ENCODE measurements at places on chromosomes 6 and 20.

GRCh38 chr6:147961481-147962141 lies 381.0 kb upstream of the SASH1 start:
- DNase-seq = no peak

DNA sequence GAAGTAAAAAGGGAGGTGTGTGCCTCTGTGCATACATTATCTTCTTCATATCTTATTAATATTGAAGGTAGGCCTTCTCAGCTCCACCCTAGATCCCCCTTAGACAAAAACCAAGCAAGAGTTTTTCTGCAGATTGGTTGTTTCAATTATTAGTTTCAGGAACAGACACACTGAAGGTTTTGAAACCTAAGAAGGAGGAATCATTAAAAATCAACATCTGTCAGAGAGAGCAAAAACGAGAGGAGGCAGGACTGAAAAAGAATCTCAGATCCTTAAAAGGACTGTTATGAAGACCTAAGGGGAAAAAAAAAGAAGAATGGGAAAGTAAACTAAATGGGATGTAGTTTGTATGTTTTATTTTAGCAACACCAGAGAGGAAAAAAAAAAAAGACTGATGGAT lies 560.8 kb upstream of the JAG1 start:
- no peak for DNase-seq

GRCh38 chr6:36389353-36389752 lies 1.9 kb upstream of the ETV7 start:
- no peak for DNase-seq

DNA sequence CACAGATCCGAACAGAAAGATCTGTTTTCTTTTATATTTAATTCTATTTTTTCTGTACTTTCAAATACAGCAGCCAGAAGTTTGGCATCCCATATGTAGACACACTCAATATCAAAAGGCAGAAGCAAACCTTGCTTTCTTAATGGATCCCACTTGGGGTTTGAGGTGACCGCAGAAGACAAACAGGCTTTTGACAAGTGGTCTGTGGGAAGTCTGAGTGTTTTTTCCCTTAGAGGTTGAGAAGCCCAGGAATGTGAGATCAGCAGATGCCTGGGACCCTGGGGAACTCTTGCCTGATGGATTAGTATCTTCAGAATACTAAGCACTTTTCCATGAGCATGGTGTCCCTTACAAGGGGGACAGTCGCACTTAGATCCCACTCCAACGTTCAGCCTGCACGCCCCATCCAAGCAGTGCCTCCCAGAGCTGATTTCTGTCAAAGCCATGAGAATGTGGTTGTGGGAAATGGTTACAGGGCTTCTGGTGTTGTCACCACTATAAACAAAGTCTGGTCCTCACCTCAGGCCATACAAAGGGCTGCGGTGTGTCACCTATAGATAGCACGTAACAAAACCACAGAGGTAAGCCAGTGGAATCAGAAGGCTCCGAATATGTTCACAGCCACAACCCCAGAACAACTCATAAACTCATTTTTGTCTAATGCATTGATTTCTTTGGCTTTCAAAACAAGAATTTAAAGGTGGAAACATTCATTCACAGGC lies 12.7 kb downstream of the IL17F start:
- no peak for DNase-seq

- DNase-seq = no peak
Measured at GRCh38 chr20:48773837-48774418, 53.9 kb downstream of the PREX1 start.

GRCh38 chr6:81606965-81607381 lies 145.5 kb downstream of the TENT5A start:
- no peak for DNase-seq

DNA sequence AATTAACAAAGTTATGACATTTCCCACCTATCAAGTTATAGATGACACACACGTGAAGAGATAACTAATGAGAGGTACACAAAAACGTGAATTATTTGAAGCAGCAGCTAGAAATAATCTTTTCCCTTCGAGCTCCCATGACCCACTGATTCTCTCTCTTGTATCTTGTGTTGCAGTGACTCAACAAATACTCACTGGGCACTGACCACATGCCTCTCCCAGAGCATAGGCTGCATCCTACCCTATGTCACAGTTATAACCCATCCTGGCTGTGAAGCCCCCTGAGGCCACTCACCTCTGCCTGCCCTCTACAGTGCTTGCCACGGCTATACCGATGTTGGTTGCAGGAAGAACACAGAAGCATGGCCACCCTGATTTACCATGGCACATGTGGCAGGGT lies 91.8 kb downstream of the INSM1 start:
- no peak for DNase-seq

- peak; percentile 72 for DNase-seq
Measured at GRCh38 chr6:130140084-130140483, 82.7 kb downstream of the SAMD3 start.

GRCh38 chr6:135300576-135300975 lies 119.5 kb downstream of the MYB start:
- no peak for DNase-seq

- no peak for DNase-seq
Measured at GRCh38 chr6:129353067-129353466, 356.9 kb downstream of the ARHGAP18 start.

DNA sequence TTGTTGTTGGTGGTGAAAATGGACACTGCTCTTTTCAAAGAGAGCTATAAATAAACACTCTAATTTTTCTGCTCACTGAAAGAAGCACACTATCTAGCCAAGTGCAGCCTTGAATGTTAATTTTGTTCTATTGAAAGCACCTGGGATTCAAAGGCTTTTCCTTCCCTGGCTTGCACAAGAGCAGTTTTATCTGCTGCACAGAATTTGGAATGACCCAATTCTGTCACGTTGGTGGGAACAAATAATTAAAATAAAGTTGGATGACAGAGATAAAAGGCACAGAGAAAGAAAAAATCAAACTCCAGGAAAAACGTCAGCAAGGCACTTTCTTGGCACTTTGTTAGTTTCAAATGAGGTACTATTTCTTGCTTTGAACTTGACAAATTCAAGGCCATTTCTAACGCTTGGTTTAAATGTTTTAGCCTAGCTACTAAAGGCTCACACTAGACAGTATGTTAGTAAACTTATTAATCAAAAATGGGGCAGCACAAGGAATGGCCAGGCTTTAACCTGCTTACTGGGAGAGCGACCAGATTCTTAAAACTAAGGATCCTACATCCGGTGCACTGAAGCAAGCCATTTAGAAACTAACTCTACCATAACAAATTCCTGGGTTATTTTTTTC lies 145.5 kb upstream of the ARG1 start:
- DNase-seq = no peak

DNA sequence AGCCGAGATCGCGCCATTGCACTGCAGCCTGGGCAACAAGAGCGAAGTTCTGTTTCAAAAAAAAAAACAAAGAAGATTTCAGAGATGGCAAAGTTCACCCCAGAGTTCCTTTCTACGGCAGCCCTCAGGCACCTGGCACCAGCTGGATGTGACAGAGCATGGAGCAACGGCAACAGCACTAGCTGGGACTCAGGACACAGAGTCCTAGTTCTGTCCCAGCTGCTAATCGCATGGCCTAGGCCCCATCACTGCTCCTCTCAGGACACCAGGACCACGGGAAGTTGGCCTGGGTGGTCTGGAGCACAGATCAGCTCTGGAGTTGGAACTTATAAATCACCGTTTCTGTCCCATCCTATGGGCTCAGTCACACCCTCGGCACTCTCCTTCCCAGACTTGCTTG lies 1.1 kb downstream of the PGC start:
- DNase-seq = no peak

GRCh38 chr6:17580518-17581048 lies 19.5 kb upstream of the FAM8A1 start:
- no peak for DNase-seq

GRCh38 chr6:111843347-111844147 lies 29.7 kb downstream of the FYN start:
- peak; percentile 96 for DNase-seq

GRCh38 chr6:117506180-117506835 lies 23.8 kb downstream of the DCBLD1 start:
- no peak for DNase-seq

DNA sequence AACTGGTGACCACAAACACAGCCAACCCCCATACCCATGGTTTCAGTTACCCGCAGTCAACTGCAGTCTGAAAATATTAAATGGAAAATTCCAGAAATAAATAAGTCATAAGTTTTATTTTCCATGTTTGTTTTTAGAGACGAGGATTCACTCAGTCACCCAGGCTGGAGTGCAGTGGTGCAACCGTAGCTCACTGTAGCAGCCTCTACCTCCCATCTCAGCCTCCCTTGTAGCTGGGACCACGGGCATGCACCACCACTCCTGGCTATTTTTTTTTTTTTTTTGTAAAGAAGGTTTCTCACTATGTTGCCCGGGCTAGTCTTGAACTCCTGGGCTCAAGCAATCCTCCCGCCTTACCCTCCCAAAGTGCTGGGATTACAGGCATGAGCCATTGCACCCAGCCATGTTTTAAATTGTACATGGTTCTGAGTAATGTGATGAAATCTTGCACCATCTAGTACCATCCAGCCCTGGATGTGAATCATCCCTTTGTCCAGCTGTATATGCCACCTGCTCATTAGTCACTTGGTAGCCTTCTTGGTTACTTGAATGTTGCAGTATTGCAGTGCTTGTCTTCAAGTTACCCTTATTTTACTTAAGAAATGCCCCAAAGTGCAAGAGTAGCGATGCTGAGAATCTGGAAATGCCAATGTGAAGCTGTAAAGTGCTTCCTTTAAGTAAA lies 14.5 kb downstream of the CSNK2A1 start:
- peak; percentile 39 for DNase-seq

GRCh38 chr6:161389756-161390155 lies 115.9 kb upstream of the AGPAT4 start:
- DNase-seq = no peak

- DNase-seq = no peak
Measured at GRCh38 chr6:163985710-163986109, 571.2 kb downstream of the QKI start.

GRCh38 chr20:4656491-4656890 lies 65.2 kb upstream of the PRND start:
- no peak for DNase-seq

DNA sequence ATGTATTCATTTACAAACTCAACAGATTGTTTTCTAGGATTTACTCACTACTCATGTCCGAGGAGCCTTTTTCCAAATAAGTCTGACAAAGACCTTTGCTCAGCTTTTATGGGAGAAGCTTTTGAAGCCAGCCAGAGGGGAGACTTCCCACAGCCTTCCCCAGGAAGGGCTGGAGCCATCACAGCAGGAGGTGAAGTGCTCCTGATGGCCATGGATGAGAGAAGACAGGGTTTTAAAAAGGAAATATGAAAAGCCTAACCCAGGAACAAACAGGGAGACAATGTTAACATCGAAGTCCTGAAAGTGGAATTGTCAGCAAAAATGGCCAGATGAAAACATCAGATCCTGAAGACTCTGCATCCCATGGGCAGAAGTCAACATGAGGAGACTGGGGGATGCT lies 11.6 kb upstream of the TAGAP start:
- no peak for DNase-seq

- no peak for DNase-seq
Measured at GRCh38 chr6:159935633-159936032, 33.2 kb upstream of the IGF2R start.

DNA sequence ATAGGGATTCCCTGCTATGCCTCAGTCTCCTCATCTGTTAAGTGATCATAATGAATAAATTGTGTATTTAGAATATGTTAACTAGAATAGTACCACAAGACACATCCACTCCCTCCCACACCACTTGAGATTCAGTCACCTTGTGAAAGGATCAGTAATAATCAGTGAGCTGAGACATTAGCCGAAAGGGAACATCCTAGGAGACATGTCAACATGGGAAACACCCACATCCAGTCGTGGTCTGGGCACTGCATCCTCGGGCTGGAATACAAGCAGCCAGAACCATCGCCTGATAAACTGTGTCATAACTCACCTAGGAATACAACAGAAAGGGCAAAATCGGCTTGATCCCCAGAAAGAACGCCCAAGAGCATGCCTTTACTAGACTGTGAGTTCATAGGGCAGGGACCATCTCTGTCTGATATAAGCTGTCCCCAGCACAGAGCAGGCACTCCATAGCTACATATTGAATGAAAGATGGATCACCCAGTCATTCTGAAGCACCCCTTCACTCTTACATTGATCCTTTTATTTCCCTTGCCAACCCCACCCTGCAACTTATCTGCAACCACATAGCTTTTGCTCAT lies 23.9 kb downstream of the RIPOR2 start:
- no peak for DNase-seq

- no peak for DNase-seq
Measured at GRCh38 chr6:169415179-169415578, 161.5 kb upstream of the THBS2 start.

DNA sequence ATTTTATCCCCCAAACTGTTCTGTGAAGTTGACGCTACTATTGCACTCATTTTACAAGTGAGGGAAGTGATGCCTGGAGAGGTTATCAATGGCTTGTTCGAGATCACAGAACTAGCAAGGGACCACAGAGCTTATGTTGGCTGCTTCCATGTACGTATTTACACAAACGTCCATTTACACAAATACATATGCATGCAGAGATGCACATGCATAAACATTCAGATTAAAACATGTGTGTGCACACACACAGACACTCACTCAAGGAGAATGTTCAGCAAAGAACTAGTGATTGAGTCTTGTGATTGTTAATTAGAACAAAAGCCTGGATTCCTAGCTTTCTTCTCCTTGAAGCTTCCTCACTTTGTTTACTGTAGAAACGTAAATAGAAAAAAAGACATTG lies 321.5 kb upstream of the CHD6 start:
- no peak for DNase-seq

DNA sequence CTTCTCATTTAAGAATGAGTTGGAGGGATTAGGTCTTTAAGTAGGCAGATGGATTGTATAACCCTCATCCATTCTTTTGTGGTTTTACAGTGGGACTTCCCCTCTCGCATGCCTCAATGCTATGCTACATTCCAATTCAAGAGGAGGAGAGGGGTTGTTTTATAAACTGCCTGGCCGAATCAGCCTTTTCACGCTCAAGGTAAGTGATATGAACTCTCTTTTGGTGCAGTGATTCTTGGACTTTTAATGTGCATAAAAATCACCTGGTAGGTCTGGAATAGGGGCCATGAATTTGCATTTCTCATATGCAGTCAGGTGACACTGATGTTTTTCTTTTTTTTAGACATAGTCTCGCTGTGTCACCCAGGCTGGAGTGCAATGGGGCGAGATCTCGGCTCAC lies 10.8 kb downstream of the ASXL1 start:
- no peak for DNase-seq

- peak; percentile 16 for DNase-seq
Measured at GRCh38 chr20:23602241-23602640, 3.5 kb downstream of the CST9 start.

GRCh38 chr6:111260570-111261298 lies 173.4 kb downstream of the SLC16A10 start:
- peak; percentile 30 for DNase-seq

DNA sequence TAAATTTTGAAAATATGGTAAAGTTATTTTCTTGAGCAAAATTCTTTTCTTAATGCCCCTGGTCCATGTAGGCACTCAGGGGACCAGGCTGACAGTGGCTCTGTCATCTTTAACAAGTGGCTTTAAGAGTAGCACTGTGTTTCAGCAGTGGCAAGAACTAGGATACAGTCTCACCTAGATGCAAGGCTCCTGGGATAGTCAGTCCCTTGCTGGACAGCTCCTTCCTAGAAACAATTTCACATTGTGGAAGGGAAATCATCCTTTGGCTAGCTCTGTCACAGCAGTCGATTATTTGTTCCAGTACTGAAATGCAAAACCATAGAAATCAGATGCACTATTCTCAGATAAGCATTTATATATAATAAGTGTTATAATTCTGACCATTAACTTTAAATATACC lies 175.4 kb upstream of the KCNQ5 start:
- peak; percentile 22 for DNase-seq

- no peak for DNase-seq
Measured at GRCh38 chr6:98454809-98455322, 379.5 kb upstream of the POU3F2 start.
